ENCODE measurements at places on chromosomes 13 and 19.

GRCh38 chr13:38804536-38804935 lies 117.7 kb downstream of the FREM2 start:
- no peak for DNase-seq

DNA sequence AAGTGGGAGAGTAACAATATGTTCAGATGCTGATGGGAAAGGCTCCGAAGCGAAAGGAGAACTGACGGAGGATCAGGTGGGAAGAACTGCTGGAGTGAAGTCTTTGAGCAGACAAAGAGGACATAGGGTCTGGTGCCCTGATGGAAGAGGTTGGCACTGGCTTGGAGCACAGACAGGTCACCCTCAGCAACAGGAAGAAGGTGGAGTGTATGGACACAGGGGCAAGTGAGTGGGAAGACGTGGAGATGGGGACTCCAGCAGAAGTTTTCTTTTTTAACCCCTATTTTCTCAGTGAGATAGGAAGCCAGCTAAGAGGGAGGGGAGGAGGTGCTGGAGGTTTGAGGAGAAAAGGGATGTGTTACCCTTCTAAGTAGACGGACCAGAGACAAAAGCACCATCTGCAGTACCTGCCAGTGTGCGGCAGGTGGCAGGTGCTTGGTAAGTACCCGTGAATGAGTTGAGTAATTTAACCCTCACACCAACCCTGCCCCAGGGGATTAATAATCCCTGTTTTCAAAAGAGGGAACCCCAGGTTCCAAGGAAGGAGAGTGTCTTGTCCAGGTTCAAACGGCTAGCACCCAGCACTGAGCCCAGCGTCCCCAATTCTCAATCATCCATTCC lies 11.2 kb downstream of the HAS1 start:
- DNase-seq: no peak

GRCh38 chr19:29259153-29259552 lies 46.2 kb upstream of the UQCRFS1 start:
- DNase-seq: no peak

DNA sequence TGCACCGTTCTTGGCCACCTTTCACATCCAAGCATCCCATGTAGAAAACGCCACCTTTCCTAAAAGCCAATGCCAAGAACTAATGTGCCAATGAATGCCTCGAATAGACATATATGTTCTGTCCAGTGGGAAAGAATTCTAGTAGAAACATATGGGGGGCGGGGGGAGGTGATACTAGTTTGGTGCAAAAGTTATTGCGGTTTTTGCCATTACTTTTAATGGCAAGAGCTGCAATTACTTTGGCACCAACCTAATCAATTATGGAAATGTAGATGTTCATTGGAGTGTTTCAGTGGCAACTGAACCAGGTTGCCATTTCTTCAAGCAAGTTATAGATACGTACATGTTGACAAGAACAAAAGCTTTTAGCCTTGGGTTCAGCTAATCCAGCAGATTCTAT lies 34.6 kb downstream of the SLC15A1 start:
- DNase-seq: no peak

- no peak for DNase-seq
Observed at GRCh38 chr19:21472507-21472906, 32.9 kb upstream of the ZNF429 start.

DNA sequence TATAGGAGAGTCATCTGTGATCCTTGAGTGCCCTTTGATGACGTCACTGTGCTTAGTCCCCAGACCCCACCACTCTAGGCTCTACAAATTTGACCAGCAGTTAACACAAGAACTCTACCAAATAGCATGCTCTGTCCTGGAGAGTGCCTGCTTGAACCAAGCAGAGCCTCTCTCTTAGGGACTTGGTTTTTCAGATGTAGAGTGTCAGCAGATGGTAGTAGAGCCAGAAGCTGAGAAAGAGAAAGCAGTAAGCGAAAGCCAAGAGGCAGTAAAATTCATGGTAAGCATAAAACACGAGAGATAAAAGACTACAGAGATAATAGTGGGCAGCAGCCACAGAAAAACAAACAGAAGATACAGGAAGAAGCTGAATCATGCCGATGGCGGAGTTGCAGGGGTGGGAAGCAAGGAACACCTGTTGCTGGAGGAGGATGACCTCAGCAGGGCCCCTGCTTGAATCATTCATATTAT lies 193.3 kb downstream of the SLC7A1 start:
- no peak for DNase-seq

DNA sequence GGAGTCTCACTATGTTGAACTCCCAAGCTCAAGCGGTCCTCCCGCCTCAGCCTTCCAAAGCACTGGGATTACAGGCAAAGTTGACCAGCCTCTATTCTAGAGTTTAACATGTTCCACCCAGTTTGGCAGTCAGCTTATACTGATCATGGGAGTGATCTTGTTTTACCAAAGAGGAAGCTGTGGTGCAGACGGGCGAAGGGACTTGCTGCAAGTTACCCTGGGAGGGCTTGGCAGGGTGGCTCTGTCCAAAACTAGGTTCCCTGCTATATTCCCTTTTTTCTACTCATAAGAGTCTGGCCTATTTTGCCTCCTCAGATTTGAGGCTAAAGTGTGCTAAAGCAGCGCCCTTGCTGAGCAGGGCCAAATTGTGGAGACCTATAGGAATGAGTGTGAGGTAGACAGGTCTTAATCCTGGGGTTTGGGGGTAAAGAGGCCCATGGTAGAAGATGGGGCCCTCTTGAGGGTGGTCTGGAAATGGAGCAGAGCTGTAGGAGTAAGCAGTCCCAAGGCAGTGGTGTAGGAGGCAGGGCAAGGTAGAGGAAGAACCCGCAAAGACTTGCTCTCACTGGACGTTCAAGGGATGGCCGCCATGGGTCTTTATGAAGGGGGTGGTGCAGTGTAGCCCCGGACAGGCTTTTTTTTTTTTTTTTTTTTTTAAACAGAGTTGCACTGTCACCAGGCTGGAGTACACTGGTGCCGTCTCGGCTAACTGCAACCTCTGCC lies 3.3 kb downstream of the RPS19 start:
- DNase-seq: no peak
